SK-N-SH treated with all-trans-retinoic acid at 6 μM for 48 hours (cell line): ENCODE measurements at places on chromosomes 1 and 21.
A peak's percentile ranks its signal among the peaks of the same experiment; 100 is the strongest.

DNA sequence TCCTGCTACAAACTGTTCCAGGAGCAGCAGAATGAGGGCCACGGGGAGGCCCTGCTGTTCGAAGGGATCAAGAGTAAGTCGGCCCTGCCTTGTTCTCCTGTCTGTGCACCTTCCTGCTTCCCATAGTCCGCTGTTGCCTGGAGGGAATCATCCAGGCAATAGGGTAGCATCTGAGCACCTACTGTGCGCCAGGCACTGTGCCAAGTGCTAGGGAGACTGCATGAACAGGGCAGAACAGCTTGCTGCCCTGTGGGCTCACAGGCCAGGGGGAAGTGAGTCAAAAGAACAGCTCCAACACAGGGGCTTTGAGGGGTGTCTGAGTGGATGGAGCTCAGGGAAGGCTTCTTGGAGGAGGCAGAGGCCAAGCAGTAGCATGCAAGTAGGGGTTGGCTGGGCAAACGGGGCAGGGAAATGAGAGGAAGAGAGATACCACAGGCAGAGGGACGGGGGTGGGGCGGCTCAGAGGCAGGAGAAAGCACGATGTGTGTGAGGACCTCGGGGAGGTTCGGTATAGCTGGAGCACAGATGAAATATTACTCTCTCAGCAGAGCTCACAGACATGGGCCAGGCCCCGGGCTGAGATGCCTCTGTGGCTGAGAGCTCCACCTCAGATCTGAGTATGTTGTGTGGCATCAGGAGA, 15.5 kb upstream of the PADI6 start:
- ATAC-seq, result no peak

GRCh38 chr1:10045480-10046355, 13.0 kb downstream of the UBE4B start:
- peak; percentile 33; the same call in 2 of the 3 replicates for ATAC-seq

GRCh38 chr21:30718239-30718909, at the start of gene KRTAP21-3:
KRTAP21-3 (minus strand) TSS chr21:30718777; CDS start chr21:30718759, 18 bp downstream.
- ATAC-seq, result peak; percentile 70

DNA sequence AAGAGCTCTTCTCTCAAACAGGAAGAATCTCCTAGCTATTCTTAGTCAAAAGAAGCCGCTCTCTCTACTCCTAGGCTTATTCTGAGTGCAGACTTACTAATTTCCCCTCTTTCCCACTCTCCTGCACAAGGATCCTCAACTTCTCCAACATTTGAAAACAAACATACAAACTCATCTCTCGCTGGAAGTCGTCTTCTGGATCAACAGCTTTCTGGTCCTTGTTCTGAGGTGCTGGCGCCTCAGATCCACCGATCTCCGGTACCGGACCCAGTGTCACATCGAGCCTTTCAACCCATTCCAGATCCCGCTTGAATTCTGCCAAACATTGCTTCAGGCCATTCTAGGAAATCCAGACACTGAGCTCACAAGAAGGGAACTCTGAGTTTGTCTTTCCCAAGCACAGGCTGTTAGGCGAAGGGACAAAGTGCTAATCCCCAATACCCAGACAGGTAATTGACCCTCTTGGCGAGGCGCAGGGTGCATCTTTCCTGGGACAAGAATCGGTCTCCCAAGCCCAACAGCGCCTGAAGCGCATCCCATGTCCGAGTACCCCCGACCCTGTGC, 696 bp downstream of the EBNA1BP2 start:
- ATAC-seq, result peak; percentile 13; the same call in 2 of the 3 replicates

- ATAC-seq, result no peak
Observed at GRCh38 chr1:11493972-11494655, 15.2 kb downstream of the DISP3 start.

DNA sequence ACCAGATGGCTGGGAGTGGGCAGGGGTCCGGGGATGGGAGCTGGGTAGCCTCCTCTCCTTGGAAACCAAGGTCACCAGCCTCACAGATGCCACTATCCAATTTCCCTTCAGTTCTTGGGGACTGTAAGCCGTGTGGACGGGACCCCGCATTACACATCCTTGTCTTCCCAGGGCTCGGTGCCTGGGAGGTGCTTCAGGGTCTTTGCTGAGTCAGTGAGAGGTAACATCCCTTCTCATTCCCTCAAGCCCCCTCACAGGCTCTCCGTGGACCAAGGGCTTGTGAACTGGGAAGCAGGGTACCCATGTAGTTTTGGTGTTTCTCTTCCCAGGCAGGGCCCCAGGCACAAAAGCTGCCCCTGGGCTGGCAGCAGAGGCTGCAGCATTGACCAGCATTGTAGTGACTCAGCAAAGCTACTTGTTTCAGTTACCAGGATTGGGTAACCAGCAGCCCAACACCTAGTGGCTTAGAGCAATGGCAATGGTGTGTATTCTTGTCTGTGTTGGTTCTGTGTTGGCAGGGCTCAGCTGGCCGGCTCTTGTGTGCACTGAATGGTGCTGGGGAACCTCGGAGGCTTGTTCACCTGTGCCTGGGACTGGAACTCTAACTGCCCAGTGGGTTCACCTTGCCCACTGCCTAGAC, 24.6 kb upstream of the PCBP3 start:
- no peak for ATAC-seq

GRCh38 chr1:243409284-243409683, 153.4 kb downstream of the SDCCAG8 start:
- 0 out of 3 replicates have a peak, but pooled peaks have one; percentile 32 for ATAC-seq

- ATAC-seq, result no peak
Observed at GRCh38 chr1:90074566-90074965, 79.7 kb downstream of the ZNF326 start.

DNA sequence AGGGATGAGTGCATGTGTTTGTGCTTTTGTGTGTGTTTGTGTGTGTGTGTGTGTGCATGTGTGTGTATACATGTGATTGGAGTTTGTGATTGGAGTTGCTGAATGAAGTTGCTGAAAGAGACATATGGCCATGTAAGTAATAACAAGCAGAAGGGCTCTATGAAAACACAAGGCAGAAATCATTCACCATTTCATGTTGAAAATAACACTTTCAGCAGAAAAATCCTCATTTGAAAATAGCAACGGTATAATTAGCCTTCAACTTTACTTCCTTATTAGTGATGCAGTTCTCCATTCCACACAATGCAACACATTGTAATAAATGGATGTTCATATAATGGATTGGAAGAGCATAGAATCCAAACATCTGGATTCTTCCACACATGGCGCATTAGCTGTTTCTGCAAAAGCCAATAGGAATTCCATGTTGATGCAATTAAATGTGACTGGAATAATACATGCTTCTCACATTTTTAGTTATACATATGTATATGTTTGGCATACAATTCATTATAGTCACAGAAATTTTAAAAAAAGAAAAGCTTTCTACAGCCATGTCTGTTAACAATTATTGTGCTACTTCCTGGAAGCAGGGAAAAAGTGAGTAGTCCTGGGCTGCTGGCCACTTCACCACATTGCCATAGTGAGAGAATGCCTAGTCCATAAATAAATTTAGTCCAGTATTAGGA, 538.0 kb downstream of the LTN1 start:
- ATAC-seq, result peak; percentile 80

DNA sequence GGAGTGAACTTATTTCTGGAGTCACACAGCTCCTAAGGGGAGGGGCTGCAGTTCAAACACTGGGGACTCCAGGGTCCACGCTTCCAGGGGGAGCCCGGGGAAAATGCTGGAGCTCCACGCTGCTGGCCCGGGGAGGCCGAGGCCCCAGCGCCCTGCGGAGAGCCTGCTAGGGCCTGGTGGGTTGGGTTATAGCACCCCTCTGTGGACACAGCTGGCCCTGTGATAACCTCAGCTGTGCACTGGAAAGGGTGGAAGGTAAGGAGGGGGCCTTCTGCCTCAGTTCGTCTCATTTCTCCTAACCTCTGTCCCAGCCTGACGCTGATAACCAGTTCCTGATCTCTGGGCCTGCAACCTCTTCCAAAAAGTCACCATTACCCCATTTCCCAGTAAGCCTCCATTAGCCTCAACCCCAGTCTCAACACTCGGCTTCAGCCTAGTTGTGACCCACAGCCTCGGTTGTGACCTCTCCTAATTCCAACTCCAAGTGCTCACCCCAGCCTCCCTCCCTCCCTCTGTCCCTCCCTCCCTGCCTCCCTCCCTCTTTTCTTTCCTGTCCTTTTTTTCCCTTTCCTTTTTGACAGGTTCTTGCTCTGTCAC, 7.1 kb downstream of the NBL1 start:
- peak; percentile 90 for ATAC-seq

- no peak for ATAC-seq
Observed at GRCh38 chr21:33238146-33238545, 8.4 kb downstream of the IFNAR2 start.

GRCh38 chr1:31199236-31199790, 40.4 kb downstream of the NKAIN1 start:
- ATAC-seq, result no peak

DNA sequence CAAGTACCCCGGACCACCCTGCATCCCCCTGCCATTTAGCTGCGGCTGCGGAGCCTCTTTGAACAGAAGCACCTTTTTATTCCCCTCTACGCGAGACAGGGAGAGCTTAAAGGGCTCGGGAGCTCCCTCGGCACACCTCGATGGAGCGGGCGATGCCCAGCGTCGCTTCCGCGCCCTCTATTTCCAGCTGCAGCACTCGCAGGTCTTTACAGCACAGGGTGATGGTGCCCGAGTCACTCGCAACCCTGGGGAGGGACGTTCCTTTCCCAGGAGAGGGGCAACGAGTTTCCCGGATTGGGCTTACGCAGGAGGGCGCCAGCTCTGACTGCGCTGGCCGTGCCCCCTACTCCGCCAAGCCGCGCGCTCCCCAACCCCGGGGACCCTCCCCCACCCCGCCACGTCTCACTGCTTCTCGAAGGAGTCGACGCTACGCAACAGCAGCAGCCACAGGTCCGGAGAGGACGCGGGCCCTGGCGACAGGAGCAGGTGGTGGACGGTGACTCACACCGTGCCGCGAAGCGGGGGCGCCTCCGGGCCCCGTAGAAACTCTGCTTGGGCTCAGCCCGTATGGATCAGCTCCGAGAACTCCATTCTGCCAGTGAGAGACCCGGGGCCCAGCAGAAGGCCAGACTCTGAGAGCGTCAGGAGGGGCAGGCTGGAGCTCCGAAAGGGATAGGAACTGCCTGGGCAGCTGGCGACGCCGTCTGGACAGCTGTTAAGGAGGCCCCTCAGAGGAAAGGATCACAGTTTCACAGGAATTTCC, 5.8 kb upstream of the FAM167B start:
- peak; percentile 67 for ATAC-seq

DNA sequence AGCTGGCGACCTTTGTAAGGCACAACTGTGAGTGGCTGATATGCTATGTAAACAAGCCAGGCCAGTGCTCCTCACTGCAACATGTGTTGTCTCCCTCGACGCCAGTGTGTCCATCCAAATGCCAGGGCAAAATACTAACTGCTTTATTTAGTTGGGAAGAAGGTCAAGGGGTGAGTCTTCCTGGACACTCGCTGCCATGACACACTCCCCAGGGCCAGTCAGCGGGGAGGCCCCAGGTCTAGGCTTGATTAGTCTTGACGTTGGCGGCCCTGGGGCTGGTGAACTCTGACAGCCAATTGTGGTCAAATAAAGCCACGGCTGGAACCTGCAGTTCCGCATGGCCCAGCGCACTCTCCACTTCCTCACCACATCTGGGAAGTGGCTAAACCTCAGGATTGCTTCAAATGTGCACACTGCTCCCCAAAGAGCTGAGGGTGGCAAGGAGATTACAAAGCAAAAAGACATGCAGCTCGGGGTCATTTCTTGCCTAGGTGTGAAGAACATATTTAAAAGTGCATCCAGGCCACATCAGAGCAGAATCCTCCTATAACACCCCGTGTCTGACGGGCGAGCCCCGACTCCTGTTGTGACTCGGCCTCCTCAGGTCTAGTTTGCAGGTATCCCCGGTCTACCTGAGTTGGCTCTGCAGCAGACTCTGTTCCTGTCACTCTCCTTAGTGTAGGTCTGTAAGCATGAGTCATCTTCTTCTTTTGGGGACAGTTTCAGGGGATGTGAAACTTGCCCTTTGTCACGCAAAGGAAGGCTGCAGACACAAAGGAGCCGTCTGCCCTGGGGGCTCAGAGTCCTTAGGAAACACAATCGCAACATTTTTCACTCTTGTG, 183.5 kb downstream of the RUNX1 start:
- ATAC-seq, result no peak

DNA sequence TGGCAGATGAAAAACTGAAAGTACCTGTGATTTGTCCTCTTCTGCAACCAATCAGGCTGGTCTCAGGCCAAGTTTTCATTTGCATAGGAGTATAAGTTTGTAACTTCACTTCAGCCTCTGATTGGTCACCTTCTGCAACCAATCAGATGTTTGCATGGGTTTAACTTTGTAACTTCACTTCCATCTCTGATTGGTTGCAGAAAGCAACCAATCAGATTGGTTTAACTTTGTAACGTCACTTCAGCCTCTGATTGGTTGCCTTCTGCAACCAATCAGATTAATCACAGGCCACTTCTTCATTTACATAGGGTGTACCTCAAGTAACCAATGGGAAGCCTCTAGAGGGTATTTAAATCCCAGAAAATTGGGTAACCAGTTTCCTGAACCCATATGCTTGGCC, 18.9 kb upstream of the TUT4 start:
- no peak for ATAC-seq

DNA sequence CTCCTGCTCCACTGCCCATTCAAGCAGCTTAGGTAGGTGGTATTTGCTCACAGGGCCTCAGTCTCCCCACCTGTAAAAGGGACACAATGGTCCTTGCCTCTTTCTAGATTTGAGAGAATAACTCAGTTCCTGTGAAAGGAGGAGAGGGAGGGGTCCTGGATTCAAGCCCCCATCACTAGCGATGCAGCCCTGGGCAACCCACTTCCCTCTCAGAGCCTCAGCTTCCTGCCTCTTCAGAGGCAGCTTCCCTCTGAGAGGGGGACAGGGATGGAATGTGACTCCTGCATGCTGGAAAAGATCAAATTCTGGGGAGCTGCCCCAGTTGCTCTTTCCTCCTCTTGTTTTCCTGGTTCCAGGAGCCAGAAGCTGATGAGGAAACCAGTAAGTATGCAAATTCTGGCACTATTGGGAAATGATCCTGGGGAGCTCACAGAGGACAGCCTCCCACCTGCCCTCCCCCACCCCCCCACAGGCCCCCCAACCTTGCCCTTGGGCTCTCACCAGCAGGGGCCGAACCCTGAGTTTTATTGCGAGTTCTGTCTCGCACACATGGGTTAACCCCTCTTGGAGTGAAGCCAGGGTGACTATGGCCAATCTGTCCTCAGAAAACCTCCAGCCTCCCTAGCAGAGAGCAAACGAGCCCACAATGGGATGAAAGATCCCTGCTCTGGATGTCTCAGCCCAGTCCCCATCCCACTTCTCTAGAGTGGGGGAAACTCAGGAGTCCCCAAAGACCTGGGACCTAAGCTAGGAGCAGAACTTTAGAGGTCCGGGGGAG, 11.7 kb downstream of the ZC3H12A start:
- ATAC-seq, result 0 out of 3 replicates have a peak, but pooled peaks have one; percentile 2

DNA sequence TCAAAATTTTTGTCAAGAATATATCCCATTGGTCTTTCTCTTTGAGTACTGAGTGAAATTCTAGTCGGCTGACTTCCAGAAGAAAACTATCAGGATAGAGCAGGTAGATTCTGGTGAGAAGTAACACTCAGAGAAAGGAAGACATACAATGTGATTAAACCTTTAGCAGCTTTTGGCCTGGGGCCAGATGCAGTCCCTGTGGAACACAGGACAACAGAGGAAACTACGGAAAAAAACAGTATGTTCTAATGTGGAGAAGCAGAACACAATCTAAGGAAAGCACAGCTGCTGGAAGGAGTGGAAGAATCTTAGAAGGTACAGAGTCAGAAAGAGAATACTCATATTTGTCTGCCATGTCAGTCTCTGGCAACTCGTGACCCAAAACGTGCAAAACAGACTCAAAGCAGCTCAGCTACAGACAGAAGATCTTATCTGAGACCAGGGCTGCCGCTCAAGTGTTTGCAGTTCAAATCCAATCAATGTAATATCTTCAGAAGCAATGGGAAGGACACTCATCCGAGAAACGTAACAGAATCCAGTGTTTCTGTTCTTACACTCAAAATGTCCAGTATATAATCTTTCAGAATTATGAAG, 283.8 kb downstream of the MRPL39 start:
- ATAC-seq, result no peak

GRCh38 chr1:204418174-204419063, 6.8 kb upstream of the PPP1R15B start:
- ATAC-seq, result peak; percentile 30
